Heart right ventricle (tissue), 16 donors: ENCODE measurements at places on chromosomes 11 and 22. TPM values are rescaled to one million over a fixed set of nuclear protein-coding genes. Genes with fewer than 3 reads are reported as not detected.

- H3K36me3 ChIP-seq: no peaks in the 10 kb centered on the region
- H3K27me3 ChIP-seq: no peaks in the 10 kb centered on the region
- no peaks in the 10 kb centered on the region for H3K4me1 ChIP-seq
- no peak overlapping the region for H3K27ac ChIP-seq
These were observed 59.9 kb downstream of the EIF3M start for GRCh38 chr11:32643526-32643925.

- DNase-seq: peak; percentile 36
- no peaks in the 10 kb centered on the region for H3K36me3 ChIP-seq
- no peaks in the 10 kb centered on the region for H3K27me3 ChIP-seq
- H3K4me3 ChIP-seq: no peak overlapping the region
These were observed 36.4 kb upstream of the BID start for GRCh38 chr22:17810570-17811116.

GRCh38 chr11:10155793-10156490 lies 138.1 kb downstream of the SBF2 start:
- H3K27me3 ChIP-seq: no peaks in the 10 kb centered on the region
- no peak overlapping the region for H3K27ac ChIP-seq
- H3K36me3 ChIP-seq: no peaks in the 10 kb centered on the region
- no peak overlapping the region for H3K4me3 ChIP-seq

Gene CYP2D6
- not detected for total RNA-seq

Gene NFAM1
- total RNA-seq: 0.83 TPM

Gene LRRC56
- total RNA-seq: 0.21 TPM

- H3K27ac ChIP-seq: no peak overlapping the region
- no peaks in the 10 kb centered on the region for H3K27me3 ChIP-seq
- DNase-seq: no peak
- H3K4me1 ChIP-seq: peaks cover 16% of the 10 kb centered on the region
- no peaks in the 10 kb centered on the region for H3K36me3 ChIP-seq
- H3K4me3 ChIP-seq: no peak overlapping the region
These were observed 27.6 kb downstream of the ART5 start for GRCh38 chr11:3613998-3614741.

Gene TRPM5
- total RNA-seq: not detected

- H3K36me3 ChIP-seq: no peaks in the 10 kb centered on the region
- peaks cover 9% of the 10 kb centered on the region for H3K4me1 ChIP-seq
- H3K27me3 ChIP-seq: peaks cover 3% of the 10 kb centered on the region
- H3K4me3 ChIP-seq: no peak overlapping the region
- H3K27ac ChIP-seq: no peak overlapping the region
- no peak for DNase-seq
These were observed 142.3 kb downstream of the IGLL1 start for GRCh38 chr22:23437779-23438178.

GRCh38 chr11:118252688-118253087 lies 523 bp upstream of the MPZL3 start:
- H3K27me3 ChIP-seq: no peaks in the 10 kb centered on the region
- no peak for DNase-seq
- H3K4me3 ChIP-seq: peak overlapping the region; percentile 70
- no peak overlapping the region for H3K27ac ChIP-seq
- no peaks in the 10 kb centered on the region for H3K36me3 ChIP-seq

Gene PAMR1
- 12.2 TPM for total RNA-seq

Gene TRIM48
- total RNA-seq: not detected

- H3K27ac ChIP-seq: no peak overlapping the region
These were observed 81.1 kb downstream of the PIWIL3 start for GRCh38 chr22:24693379-24693778.

Gene UCP3
- total RNA-seq: 3.5 TPM

DNA sequence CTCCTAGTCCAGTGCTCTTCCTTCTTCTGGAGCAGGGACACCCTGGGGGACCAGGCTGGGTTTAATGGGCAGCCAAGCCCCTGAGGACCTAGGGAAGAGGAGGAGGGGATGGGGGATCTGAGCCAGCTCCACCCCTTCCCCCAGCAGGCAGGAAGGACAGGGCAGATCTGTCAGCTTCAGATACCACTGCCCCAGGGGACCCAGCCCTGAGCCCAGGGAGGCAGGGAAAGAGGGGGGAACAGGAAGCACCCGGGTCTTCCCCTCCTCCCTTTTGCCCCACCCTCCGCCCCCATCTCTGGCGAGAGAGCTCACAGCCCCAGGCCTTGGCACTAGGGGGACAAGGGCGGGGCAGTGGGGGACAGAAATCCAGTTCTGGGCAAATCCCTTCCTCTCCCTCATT lies 11.7 kb upstream of the SOX10 start:
- no peaks in the 10 kb centered on the region for H3K36me3 ChIP-seq
- no peaks in the 10 kb centered on the region for H3K27me3 ChIP-seq
- H3K4me3 ChIP-seq: no peak overlapping the region

DNA sequence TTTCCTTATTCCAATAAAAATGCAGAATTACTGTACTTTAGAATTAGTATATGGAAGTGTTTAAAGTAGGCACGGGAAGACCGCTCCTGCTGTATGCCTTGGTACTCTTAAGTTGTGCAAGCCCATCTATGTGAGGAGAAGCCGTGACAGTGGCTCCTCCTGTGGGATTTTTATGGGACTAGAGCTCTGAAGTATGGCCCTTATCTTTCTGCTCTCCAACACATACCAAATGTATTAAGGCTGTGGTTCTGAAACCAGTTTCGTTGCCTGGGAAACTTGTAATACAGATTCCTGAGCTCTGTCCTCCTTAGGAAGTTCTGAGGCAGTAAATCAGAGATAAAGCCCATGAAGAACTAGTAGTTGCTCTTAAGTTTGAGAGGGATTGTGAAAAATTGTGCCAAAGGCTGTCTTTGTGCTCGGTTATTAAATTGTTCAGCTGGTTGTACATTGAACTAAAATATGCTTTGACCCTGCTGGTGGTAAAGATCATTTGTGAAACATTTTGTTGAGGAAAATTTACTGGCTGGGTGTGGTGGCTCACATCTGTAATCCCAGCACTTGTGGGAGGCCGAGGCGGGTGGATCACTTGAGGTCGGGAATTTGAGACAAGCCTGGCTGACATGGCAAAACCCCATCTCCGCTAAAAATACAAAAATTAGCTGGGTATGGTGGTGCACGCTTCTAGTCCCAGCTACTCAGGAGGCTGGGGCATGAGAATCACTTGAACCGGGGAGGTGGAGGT lies 29.3 kb downstream of the RTN3 start:
- no peak for DNase-seq
- H3K4me1 ChIP-seq: peaks cover 22% of the 10 kb centered on the region
- no peak overlapping the region for H3K4me3 ChIP-seq
- no peaks in the 10 kb centered on the region for H3K27me3 ChIP-seq
- no peak overlapping the region for H3K27ac ChIP-seq

- no peaks in the 10 kb centered on the region for H3K4me1 ChIP-seq
- no peaks in the 10 kb centered on the region for H3K27me3 ChIP-seq
- no peak overlapping the region for H3K27ac ChIP-seq
- H3K36me3 ChIP-seq: no peaks in the 10 kb centered on the region
These were observed 619.4 kb upstream of the KIRREL3 start for GRCh38 chr11:127619946-127620345.

Gene PGA5
- total RNA-seq: not detected

Gene MYO18B
- total RNA-seq: 265 TPM

DNA sequence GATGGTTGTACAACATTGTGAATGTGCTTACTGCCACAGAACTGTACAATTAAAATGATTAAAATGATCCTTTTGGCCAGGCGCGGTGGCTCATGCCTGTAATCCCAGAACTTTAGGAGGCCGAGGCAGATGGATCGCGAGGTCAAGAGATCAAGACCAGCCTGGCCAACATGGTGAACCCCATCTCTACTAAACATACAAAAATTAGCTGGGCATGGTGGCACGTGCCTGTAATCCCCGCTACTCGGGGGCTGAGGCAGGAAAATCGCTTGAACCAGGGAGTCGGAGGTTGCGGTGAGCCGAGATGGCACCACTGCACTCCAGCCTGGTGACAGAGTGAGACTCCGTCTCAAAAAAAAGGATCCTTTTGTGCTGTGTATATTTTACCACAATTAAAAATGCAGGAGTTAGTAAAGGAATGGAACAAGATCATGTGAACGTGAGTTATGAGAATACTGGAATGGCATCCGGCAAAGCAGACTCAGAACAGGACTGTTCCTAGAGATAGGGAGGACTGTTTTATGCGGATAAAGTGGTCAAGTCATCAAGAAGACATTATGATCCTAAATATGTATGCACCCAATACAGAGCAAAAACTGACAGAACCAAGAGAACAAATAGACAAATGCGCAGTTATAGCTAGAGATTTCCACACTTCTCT lies 58.0 kb upstream of the CLDN5 start:
- no peak for DNase-seq
- H3K4me3 ChIP-seq: no peak overlapping the region
- peaks cover 26% of the 10 kb centered on the region for H3K4me1 ChIP-seq
- H3K27ac ChIP-seq: no peak overlapping the region

DNA sequence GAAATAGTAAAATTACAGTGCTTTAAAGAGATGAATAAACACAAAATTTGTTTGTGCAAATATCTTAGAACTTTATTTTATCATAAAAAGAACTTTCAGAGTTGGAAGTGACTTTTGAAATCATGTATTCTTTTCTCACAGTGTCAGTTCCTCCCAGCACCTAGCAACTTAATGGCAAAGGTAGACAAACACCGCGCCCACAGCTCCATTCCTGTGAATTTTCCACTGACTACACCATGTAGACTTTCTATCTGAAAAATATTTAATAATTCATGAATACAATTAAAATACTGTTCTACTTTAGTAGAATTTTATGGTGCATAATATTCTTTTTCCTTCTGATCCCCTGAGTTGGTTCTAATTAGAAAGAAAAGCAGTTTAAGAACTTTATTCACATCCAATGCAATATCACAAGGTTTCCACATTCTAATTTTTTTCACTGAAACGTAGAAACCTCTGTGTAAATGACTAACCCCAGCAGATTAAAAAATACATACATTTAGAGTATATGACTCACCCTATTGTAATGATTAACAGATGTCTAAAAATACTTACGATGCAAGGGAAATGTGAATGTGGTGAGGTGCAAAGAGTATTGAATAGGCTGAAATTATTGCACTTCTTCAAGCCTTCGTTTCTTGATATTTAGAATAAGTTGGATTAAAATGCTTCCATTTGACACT lies 218.2 kb upstream of the CCDC179 start:
- no peaks in the 10 kb centered on the region for H3K27me3 ChIP-seq
- H3K36me3 ChIP-seq: no peaks in the 10 kb centered on the region
- H3K4me1 ChIP-seq: no peaks in the 10 kb centered on the region
- no peak overlapping the region for H3K27ac ChIP-seq
- no peak overlapping the region for H3K4me3 ChIP-seq
- DNase-seq: no peak

Gene MFRP
- total RNA-seq: not detected

- no peaks in the 10 kb centered on the region for H3K27me3 ChIP-seq
- no peak overlapping the region for H3K4me3 ChIP-seq
- no peaks in the 10 kb centered on the region for H3K4me1 ChIP-seq
- H3K27ac ChIP-seq: no peak overlapping the region
These were observed 9.6 kb upstream of the RELA start for GRCh38 chr11:65672180-65672860.

GRCh38 chr11:14445542-14446530 lies 53.8 kb downstream of the COPB1 start:
- H3K27ac ChIP-seq: no peak overlapping the region
- H3K4me3 ChIP-seq: no peak overlapping the region
- H3K36me3 ChIP-seq: no peaks in the 10 kb centered on the region
- no peaks in the 10 kb centered on the region for H3K27me3 ChIP-seq

Gene MMP7
- 3.4 TPM for total RNA-seq

DNA sequence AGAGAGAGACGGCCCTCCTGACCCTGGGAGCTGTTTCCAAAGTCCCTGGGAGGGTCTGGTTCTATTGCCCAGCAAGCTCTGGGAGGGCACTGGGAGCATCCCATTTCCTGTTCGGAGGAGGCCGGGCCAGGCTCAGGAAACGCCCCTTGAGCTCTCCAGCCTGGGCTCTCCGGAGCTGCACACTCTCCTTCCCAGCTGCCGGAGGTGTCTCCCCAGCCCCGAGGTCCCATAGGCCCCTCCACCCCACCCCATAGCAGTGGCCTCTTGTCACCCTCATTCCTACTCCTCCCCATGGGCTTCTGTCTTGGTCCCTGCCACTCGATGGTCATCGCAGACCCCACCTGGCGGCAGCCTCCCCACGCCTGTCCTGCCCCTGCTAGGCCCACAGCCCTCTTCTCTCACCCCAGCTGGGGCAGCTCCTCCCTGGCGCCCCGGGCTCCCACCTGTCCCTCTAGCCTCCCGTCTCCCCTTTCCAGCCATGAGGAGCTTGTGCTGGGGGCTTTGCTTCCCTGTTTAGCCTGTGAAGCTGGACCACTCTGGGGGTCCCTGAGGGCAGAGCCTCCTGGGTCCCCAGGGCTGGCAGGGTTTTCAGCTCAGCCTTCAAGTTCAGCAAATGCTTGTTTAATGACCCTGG lies 2.8 kb downstream of the TSPAN32 start:
- no peaks in the 10 kb centered on the region for H3K36me3 ChIP-seq
- H3K27me3 ChIP-seq: no peaks in the 10 kb centered on the region
- DNase-seq: no peak
- H3K4me3 ChIP-seq: no peak overlapping the region
- peak overlapping the region; percentile 94 for H3K27ac ChIP-seq
- peaks cover 38% of the 10 kb centered on the region for H3K4me1 ChIP-seq

- no peak for DNase-seq
- H3K27ac ChIP-seq: no peak overlapping the region
- peaks cover 68% of the 10 kb centered on the region for H3K27me3 ChIP-seq
- no peak overlapping the region for H3K4me3 ChIP-seq
These were observed 2.0 kb upstream of the ASCL2 start for GRCh38 chr11:2272228-2272945.

DNA sequence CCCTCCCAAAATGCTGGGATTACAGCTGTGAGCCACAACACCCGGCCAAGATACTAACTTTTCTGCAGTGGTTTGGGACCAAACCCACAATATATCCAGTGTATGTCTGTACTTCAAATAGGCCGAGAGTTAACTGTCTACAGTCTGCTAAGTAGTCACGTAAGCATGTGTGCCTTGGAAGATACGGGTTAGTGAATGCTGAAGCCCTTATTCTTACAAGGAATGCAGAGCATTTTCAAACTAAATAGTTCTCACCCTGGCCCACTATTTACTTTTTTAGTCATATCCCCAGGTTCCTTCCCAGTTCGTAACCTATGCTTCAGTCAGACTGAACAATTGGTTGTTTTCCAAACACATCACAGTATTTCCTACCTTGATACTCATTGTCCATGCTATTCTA lies 176.0 kb downstream of the WNT11 start:
- H3K36me3 ChIP-seq: no peaks in the 10 kb centered on the region
- H3K27ac ChIP-seq: no peak overlapping the region
- H3K4me3 ChIP-seq: no peak overlapping the region
- no peak for DNase-seq
